Activated CD8-positive, alpha-beta memory T cell treated with anti-CD3 and anti-CD28 coated beads for 1 hour (primary cell): ENCODE measurements at places on chromosomes 7 and 10.

- DNase-seq, result no peak
Measured at GRCh38 chr7:45921699-45922519, 837 bp upstream of the IGFBP3 start.

GRCh38 chr7:8192897-8193296, 69.1 kb downstream of the ICA1 start:
- no peak for DNase-seq

- DNase-seq, result no peak
Measured at GRCh38 chr10:81027223-81027622, 489.5 kb downstream of the SH2D4B start.

DNA sequence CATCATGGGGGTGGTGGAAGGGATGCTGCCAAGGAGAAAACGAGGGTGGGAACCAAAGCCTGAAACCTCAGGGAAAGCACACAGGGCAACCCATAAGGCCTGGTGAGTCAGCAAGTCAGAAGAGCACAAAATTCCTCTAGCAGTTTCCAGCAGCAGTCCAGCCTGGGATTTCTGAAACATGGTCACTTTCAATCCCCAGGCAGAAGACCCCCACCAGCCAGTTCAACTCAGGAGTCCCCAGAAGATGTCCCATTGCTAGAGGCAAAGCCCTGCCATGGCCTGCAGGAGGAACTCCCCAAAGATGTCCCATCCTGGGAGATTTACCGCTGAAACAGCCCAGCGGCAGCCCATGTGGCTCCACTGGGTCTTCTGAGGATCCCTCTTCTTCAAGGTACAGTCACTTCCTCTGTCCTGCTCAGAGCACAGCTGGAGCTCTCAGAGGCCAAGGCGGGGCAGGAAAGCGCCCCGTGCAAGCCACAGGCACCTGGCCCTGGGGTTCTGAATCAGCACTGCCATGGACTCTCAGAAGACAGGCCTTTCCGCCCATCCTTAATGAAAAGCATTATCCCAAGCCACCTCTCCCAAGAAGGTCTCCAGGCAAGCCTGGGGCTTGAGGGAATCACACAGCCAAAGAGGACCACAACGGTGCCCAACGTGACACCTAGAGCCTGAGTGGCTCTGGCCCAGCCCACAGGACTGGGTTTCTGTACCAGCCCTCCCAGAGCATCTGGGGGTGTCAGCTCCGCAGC, 196.9 kb downstream of the GRID1 start:
- DNase-seq, result no peak

DNA sequence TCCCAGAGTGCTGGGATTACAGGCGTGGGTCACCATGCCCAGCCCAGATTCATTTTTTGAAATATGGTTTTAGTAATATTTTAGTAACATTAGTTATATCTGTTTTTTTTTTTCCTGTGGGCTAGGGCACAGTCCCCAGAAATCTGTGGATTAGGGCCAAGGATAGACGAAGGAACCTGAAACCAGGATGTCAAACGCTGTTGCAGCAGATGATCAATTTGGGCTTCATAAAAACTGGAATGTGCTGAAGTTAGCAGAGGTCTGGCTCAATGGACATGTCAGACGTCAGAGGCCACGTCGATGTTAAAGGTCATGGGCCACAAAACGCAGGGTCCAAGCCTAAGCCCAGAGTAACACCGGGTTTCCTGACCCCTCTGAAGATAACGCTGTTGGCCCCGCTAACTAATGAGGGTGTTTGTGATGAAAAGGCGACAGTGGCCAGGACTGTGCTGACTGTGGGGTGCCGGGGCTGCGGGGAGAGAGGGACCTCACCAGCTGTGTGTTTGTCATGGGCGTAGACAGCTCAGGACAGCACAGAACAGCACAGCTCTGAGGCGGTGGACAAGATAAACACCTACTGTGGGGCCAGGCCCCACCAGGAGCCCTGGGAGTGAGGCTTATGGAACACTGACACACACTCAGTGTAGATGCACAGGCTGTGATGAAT, 23.8 kb upstream of the GTPBP4 start:
- DNase-seq, result no peak
